Activated CD8-positive, alpha-beta memory T cell treated with anti-CD3 and anti-CD28 coated beads for 1 hour (primary cell): ENCODE measurements at places on chromosomes 11 and 22.

DNA sequence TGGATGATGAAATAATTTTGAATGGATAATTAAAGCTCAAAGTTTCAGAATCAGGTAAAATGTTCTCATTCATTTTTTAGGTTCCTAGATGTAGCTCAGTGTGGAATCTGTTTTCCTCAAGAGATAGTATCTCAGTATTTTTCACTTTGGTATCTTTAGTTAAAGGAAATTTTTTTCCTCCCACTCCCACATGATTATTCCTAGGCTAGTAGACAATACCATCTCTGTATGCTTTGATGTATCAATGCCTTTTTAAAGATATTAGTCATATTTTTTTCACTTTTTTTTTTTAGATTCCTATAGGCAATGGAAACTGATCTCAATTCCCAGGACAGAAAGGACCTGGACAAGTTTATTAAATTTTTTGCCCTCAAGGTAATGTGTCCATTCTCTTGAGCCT lies 26.6 kb downstream of the ATG13 start:
- no peak for DNase-seq

GRCh38 chr11:8026982-8027381 lies 39.8 kb downstream of the EIF3F start:
- DNase-seq = no peak

- no peak for DNase-seq
Measured at GRCh38 chr11:82720267-82721065, 13.2 kb downstream of the FAM181B start.

- no peak for DNase-seq
Measured at GRCh38 chr11:57427727-57428082, 784 bp upstream of the SLC43A3 start.

- no peak for DNase-seq
Measured at GRCh38 chr11:35479731-35480130, 45.7 kb downstream of the PAMR1 start.

DNA sequence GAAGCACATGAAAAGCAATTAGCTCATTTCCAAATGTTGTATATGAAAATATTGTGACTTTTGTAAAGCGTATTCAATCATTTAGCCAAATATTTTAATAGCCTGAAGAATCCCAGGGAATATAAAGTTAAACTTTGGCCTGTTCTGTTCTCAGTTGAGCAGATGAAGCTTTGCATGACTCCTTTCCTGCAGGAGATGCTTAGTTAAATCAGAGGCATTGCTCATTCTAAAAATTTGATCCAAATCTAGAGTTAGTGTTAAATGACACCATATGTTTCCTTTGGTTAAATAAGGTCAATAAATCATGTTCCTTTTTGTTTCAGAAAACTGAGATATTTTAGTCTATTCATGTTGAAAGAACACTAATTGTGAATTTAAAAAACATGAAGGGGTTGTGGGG lies 51.2 kb upstream of the BIRC3 start:
- no peak for DNase-seq

- DNase-seq = no peak
Measured at GRCh38 chr22:16651217-16651616, 58.6 kb upstream of the CCT8L2 start.

GRCh38 chr11:47466701-47467250 lies 17.8 kb upstream of the RAPSN start:
- no peak for DNase-seq

DNA sequence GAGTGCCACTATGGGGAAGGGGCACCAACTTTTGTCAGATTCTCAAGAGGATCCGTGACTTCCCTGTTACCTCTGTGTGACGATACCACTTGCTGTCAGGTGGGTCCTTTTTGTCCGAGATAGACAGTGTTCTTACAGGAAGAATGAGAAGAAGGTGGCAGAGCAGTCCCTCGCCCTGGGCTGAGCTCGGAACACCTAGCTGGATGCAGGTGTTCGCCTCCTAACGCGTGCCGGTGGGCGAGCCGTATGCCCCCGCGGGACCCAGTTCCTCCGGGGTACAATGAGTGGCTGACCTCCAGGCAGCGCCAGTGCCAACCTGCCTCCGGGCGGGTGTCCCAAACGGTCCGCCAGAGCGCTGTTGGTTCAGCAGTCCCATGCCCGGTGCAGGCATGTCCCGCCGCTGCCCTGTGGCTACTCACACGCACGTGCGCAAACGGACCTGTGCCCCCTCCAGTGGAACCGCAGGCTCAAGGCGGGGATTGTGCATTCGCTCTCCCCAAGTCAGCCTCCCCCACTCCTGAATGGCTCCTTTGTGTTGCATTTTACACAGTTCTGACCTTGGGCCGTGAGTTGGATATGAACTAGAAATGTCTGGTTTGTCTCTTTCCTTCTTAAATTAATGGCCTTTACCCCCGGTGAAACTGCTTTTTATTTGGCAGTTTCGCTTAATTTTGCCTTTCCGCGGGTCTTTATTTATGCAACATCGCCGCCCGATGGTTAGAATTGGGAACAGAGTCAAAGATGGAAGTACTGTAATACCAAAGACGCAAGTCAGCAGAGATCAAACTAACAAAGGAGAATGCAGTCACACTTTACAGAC lies 1.1 kb upstream of the ABTB2 start:
- peak; percentile 47 for DNase-seq

DNA sequence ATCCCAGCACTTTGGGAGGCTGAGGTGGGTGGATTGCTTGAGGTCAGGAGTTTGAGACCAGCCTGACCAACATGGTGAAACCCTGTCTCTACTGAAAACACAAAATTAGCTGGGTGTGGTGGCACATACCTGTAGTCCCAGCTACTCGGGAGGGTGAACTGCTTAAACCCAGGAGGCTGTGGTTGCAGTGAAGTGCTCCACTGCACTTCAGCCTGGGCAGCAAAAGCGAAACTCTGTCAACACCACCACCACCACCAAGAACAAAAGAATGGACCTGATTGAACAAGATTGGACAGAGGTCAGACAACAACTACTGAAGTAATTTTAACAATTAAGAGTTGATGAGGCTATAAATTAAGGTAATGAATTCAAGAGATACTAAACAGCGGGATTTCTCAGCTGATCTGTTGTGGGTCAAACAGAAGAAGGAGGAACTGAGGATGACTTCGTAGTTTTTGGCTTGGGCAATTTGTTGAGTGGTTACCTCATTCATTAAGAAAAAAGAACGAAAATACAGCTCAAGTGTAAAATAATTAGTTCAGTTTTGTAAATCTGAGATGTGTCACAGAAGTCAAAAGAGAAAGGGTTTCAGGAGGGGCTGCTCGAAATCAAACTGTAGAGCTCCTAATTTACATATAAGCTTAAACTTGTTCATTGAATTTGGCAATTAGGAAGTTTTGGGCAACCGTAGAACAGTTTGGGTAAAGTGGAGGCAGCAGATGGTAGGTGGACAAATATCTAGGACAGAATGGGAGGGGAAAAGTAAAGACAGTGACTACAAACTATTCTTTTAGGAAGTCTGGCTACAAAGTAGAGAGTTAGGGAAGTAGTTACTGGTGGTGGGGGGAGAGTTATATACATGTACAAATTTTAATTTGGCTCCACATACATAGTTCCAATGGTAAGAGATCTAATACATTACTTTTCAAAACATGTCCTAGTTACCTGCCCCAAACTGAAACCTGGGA lies 4.5 kb downstream of the IL18 start:
- DNase-seq = no peak

DNA sequence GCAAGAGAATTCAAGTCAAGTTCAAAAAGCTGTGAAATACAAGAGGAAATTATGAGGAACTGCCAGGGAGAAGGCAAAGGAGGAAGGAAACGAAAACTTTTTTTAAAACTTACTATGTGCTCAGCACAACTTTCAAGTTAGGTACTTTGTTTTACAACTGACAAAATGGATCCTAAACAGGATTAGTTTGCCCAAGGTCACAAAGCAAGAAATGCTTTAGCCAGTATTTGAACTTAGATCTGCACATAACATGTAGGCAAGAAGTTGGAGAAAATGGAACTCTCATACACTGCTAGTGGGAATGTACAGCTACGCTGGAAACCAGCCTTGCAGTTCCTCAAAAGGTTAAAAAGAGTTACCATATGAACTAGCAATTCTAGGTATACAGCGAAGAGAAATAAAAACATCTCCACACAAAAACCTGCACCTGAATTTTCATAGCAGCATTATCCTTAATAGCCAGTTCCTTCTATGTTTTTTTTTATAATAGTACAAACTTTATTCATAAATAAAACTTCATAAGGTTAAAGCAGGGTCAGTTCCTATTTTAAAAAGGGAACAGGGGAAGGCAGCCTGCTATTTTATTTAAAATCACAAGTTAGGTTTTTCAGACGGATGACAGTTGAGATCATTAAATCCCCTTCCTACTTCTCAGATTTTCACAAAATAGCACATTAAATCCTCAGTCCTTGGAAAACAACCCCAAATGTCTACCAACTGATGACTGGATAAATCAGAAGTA lies 19.2 kb downstream of the DDX6 start:
- no peak for DNase-seq

DNA sequence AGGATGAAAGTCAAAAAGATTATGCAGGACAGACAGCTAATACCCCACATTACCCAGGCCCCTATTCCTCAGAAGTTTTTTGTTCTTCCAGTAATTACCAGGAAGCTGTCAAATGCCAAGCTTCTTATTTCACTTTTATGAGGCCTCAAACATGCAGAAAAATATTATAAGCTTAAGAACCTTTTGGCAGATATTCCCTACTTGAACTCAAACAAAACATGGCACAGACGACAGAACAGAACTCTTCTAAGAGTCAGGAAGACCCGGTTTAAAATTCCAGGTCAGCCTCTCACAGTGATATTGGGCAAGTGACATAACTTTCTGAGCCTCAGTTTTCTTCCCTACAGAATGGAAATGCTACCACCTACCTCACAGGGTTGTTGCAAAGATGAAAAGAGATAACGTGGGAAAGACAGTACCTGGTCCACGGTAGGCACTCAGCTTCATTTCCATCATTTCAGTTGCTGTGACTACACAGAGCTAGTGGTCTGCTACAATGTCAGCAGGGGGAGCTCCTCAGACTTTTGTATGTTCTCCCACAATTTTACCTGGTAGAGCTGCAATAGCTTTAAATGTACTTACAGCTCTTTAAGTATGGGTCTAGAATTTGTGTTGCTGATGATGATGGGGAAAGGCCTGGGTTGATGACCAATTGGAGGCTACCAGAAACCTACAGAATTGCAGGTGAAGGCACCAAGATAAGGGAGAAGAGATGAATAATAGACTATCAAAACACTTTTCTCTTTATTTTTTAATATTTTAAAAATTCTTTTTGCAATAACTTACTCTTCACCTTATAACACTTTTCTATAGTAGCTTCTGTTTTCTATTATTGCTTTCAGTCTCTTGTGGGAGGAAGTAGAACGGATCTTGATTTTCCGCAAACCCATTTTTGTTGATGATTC lies 98.3 kb upstream of the CHRM4 start:
- no peak for DNase-seq

DNA sequence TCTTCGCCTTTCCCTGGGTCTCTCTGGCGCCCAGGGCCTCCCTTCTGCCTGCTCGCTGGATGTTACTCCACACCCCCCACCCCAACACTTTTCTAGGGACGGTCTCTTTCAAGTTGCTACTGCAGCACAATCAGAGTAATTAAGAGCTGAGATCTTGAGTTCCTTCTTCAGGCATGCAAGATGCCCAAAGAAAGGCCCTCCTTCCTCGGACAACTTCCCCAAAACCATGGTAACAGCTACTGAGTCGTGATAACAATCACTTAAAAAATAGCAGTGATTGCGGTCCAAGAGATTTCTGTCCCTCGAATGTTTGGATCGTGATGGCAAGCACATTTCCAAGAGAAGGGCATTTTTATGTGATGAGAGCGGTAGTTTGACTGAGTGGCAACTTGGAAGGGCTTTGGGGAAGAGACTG lies 638 bp upstream of the TENM4 start:
- DNase-seq = no peak

DNA sequence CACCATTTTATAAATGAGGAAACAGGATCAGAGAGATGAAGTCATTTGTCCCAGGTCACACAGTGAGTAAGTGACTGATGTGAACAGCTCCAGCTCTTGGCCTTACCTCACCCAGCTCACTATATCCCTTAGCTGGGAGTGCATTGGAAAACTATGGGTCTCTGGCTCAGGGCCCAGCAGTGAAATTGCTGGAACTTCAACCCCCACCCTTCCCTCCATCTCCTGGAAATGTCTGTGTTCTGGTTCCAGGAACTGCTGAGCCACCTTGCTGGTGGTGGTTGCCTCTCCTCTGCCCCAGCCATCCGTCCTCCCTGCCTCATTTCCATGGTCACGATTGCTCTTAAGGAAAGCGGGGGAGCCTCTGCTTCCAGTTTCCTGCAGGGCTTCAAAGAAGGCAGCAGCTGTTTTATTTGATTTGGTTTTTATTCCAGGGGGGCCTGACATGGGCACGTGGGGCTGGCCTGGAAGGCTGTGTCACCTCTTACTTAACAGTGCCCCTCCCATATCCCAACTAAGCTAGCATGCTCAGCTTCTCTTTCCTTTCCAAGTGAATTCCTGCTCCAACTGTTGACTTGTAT lies 46.2 kb upstream of the CSTF3 start:
- DNase-seq = no peak

- DNase-seq = no peak
Measured at GRCh38 chr11:133058501-133058900, 473.8 kb downstream of the OPCML start.

GRCh38 chr11:63574856-63575602 lies 11.8 kb upstream of the PLAAT2 start:
- no peak for DNase-seq

- DNase-seq = no peak
Measured at GRCh38 chr11:66904981-66905521, 48.2 kb downstream of the LRFN4 start.

DNA sequence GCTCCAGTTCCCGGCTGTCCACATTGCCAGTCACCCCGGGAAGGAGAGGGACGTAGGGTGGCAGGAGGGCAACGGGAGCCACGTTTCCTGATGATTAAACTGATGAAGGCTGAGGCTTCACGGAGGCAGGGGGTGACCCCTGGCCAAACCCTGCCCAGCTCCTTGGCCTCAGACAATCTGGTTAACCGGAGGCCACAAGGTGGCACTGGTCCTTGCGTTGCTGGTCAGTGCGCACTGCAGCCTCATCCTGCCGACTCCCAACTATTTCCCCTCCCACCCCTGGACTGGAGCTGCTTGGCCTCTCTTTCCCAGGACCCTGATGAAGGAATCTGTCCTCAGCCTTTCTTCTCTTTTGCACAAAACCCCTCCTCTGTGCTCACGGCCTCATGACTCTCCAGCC lies 75.3 kb downstream of the PDE2A start:
- no peak for DNase-seq

DNA sequence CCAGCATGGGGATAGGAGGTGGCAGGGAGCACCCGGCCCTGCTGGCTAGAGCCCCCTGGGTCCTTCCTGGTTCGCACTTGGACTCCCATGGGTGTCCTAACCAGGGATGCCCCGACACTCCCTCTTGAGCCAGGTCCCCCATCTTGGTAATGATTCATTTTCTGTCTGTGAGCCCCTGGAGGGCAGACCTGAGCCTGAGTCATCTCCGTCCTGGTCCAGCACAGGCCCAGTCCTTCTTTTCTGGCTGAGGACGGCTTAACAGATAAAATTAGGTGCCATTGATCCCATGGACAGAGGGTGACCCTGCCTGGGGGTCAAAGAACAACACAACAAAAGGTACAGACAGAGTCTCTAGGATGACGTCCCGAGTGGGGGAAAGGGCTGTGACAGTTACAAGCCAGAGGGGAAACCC lies 3.5 kb downstream of the RHOD start:
- no peak for DNase-seq
